GM23248 (cell line): ENCODE measurements at places on chromosomes 1 and 21.
A peak's percentile ranks its signal among the peaks of the same experiment; 100 is the strongest.

- DNase-seq: peak; percentile 97
These were observed at the start of gene RNU5D-1 for GRCh38 chr1:44730741-44731512. RNU5D-1 (minus strand) TSS chr1:44731170.

DNA sequence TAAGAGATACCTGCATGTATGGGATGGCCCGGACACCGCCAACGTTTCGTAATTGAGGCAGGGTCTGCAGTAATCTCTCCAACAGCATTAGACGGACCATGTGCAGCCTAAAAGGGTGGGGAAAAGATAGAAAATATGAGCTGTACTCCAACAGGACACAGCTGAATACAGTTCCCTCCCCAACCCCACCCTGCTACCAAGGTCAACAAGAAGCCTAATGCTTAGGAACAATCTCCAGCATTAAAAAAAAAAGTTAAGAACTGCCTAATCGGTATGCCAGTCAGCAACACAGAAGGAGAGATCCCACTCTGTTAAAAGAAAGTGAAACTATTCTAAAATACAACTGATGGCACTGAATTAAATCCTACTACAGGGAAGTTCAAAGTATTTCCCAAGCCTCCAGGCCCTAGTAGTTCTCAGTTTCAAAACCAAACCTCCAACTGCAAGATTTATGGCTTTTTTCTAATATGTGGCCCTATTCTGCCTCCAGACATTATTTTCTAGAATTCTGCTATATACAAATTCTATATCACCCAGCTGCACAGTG lies 81.0 kb downstream of the UBR4 start:
- no peak for DNase-seq

- no peak for DNase-seq
These were observed 289.0 kb upstream of the VAMP3 start for GRCh38 chr1:7482077-7482476.

DNA sequence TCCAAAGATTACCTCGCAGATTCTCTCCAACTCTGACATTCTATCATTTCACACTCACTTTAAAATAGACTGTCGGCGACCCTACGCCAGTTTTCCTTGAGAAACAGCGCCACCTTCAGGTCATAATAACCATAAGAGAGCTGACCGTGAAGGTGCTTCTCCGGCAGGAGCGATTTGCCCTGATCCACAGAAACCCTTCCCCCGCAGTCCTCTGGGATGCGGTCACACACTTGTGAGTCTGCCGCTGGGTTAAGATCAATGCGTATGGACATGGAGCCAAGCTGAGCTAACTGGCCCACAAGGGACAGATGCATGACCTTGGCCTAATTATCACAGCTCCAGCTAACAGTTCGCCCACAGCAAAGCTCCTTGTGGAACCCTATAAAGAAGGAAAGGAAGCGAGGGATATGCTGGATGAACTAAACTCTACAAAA lies 32.8 kb upstream of the IFNAR2 start:
- DNase-seq: peak; percentile 74

DNA sequence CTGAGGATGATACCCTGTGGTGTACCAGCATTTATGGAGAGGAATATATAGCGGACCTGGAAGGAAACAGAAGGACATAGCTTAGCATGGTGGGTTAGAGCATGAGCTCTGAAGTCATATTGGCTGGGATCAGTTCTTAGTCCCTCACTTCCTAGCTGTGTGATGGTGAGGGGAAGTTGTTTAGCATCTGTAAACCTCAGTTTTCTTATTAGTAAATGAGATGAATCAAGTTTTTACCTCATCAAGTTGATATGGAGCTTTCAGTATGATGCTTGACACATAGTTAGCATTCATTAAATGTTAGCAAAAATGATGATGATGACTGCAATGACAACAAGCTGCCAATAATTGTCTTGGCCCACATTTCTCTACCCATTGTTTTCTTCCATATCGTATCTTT lies 84.8 kb downstream of the NEK7 start:
- no peak for DNase-seq

DNA sequence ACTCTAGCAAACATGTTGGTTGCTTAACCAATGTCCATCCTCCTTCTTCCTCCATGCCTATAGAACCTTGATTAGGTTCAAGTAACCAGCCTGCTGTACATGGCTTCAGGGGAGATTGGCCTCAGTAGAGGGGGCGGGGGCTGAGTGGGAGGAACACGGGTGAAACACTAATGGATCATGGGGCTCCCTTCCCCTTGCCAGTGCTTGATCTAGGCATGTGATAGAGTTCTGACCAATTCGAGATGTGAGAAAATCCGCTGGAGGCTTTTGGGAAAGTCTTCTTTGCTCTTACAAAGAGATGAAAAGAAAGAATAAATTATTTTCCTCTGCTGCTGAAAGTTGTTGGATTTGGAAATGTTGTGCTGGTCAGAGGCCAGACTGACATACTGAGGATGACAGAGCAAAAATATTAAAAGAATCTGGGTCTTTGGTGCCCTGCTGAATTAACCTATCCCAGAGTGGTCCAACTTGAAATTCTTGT lies 5.2 kb upstream of the OTUD7B start:
- peak; percentile 22 for DNase-seq

GRCh38 chr1:87685311-87686135 lies 356.8 kb downstream of the LMO4 start:
- DNase-seq: no peak

GRCh38 chr21:25566645-25567044 lies 40.6 kb downstream of the MRPL39 start:
- no peak for DNase-seq

DNA sequence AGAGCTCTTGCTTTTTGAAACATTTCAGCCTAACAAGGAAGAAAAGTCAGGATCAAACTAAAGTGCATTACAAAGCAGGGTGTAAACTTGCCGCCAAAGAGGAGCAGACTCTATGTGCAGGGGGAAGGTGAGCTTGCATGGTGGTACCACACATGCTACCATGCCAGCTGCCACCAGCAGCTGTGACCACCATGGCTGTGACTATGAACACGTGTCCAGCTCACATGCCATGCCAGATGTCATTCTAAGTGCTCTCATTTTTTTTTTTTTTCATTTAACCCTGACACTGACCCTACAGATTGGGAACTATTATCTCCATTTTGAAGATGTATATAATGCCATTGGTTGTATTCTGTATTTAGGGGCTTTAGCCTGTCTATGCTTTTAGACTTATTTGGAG lies 79.0 kb downstream of the PCP4 start:
- no peak for DNase-seq

- DNase-seq: peak; percentile 66
These were observed 7.5 kb upstream of the ZNF648 start for GRCh38 chr1:182069028-182069466.

DNA sequence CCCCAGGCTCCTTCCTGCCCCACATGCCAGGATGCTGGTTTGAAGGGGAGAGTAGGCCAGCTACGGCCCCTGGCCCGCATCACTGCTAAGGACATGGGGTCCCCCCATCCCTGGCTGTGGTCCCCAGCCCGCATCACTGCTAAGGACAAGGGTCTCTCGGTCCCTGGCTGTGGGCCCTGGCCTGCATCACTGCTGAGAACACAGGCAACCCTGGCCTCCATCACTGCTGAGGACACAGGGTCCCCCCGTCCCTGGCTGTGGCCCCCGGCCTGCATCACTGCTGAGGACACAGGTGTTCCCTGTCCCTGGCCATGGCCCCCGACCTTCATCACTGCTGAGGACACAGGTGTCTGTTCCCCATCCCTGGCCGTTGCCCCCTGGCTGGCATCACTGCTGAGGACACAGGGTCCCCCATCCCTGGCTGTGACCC lies 448 bp upstream of the OBSCN start:
- DNase-seq: no peak

- DNase-seq: no peak
These were observed 34.9 kb upstream of the CACNA1E start for GRCh38 chr1:181448461-181448860.

DNA sequence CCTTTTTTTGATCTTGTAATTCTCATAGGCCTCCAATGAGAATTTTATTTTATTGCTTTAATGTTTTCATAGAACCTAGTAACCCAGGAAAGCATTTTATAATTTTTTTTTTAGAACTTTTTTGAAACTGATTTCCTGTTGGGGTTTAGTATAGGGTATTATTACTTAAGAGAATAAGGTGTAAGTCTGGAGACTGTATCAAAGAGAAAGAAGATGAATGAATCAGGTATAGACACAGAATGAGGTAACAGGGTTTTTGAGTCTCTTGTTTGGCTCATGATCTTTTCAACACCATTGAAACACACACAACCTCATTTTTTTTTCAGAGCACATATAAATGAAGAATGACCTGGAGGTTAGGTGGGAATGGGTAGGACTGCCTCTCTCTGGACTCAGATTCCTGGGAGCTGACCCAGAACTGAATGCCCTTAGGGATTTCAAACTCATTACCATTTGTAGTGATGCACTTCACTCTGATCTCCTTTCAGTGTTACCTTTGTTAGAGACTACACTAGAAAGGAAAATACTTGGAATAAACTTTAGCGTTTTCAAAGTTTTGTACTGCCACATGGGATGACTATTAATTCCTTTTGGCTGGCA lies 51.0 kb downstream of the EPB41 start:
- DNase-seq: no peak

DNA sequence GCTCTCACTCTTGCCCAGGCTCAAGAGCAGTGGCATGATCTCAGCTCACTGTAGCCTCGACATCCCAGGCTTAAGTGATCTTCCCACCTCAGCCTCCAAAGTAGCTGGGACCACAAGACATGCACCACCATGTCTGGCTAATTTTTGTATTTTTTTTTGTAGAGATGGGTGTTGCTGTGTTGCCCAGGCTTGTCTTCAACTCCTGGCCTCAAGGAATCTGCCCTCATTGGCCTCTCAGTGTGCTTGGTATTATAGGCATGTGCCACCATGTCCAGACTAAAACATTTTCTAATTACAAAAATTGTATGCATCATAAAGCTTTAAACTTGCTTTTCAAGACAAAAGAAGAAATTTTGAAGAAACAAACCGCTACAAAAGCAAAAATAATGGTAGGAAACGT lies 20.1 kb downstream of the CBR1 start:
- no peak for DNase-seq

GRCh38 chr21:36705679-36706481 lies 7.0 kb downstream of the SIM2 start:
- no peak for DNase-seq

DNA sequence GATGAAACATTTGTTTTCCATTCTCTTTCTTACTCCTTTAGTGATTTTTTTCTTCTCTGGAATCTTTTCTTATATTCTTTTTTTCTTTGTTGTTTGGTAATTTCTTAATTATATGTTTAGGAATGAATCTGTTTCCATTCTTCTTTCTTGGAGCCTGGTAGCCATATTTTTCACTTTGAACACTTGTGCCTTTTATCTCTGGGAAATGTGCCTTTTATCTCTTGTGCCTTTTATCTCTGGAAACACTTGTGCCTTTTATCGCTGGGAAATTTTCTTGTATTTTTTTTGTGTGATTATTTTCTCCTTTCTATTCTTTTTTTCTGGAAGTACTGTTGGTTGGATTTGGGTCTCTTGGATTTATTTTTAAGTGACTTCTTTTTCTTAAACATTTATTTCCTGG lies 118.2 kb downstream of the LEPR start:
- DNase-seq: no peak

- DNase-seq: no peak
These were observed 33.3 kb upstream of the BECN2 start for GRCh38 chr1:241924080-241924808.

DNA sequence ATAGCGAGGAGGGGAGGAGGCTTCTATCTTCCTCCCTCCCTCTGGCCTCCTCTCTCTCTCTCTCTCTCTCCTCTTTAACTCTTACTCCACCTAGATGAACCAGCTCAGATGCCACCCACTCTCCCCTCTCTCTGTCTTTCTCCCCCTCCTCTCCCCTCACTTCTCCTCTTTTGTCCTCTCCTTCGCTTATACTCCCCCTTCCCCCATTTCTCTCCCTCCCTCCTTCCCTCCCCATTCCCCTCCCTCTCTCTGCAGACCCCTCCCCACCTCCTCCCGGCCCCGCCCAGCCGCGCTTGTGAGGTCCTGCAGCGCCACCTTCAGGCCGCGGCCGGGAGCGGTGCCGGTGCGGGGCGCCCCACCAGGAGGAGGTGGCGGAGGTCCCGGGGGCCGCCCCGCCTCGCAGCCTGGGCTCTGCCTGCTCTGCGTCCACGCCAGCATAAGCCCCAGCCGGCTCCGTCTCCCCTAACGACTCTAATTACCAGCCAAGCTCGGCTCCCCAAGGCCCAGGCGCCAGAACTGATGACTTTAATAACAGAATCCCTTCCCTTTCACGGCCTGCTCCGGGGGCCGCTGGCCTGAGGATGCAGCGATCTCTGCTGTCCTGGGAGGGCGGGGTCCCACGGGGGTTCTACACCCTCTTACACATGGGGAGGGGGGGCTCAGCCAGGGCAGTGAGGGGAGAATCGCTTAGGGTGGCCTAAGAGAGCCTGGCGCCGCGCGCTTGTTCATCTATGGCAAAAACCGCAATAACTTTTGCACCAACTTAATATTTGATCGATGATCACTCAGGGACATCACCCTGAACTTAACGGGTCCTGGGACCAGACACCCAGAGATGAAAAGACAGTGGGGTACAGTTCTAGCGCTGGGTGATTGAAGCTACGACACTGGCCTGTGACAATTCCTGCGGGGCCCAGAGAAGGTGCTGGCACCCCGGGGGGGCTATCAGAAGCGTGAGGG lies 637.3 kb downstream of the MATN1 start:
- peak; percentile 50 for DNase-seq
